ENCODE measurements at places on chromosomes 7 and 10.

DNA sequence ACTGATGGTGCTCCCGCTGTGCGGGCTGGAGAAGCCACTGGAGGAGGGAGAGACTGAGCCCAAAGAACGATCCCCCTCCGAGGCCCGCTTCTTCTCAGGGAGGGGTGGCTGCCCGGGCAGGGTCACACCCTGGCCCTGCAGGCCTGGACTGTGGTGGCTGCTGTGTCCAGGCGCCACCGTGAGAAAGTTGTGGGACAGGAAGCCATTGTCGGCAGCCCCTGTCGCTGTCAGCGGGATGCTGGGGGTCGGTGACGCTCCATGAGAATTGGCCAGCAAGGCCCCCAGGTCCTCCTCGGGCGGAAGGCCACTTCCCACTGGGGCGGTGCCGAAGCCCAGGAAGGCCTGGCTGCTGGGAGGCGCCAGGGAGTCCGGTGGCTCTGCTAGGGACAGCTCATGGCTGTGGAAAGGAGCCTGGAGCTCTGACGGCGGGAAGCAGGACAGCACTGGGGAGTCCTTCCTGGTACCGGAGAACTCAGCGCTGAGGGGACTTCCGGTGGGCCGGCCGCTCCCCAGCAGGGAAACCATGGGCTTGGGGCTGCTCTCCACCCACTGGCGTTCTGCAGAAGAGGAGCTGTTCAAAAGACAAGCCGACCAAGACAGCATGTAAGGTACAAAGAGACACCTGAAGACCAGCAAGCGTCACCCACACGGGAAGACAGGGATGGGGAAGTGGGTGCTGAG is 278.8 kb downstream of the TNS3 start:
- H3K27ac ChIP-seq, result no peak overlapping the region
- no peaks in the 10 kb centered on the region for H3K27me3 ChIP-seq
- no peak for DNase-seq
- H3K4me3 ChIP-seq, result no peak overlapping the region
- no peaks in the 10 kb centered on the region for H3K4me1 ChIP-seq

- no peak overlapping the region for H3K27ac ChIP-seq
- no peaks in the 10 kb centered on the region for H3K4me1 ChIP-seq
- no peak for DNase-seq
- no peak overlapping the region for H3K4me3 ChIP-seq
- H3K36me3 ChIP-seq, result no peaks in the 10 kb centered on the region
Measured at GRCh38 chr10:106395041-106395749, 769.3 kb downstream of the SORCS1 start.

DNA sequence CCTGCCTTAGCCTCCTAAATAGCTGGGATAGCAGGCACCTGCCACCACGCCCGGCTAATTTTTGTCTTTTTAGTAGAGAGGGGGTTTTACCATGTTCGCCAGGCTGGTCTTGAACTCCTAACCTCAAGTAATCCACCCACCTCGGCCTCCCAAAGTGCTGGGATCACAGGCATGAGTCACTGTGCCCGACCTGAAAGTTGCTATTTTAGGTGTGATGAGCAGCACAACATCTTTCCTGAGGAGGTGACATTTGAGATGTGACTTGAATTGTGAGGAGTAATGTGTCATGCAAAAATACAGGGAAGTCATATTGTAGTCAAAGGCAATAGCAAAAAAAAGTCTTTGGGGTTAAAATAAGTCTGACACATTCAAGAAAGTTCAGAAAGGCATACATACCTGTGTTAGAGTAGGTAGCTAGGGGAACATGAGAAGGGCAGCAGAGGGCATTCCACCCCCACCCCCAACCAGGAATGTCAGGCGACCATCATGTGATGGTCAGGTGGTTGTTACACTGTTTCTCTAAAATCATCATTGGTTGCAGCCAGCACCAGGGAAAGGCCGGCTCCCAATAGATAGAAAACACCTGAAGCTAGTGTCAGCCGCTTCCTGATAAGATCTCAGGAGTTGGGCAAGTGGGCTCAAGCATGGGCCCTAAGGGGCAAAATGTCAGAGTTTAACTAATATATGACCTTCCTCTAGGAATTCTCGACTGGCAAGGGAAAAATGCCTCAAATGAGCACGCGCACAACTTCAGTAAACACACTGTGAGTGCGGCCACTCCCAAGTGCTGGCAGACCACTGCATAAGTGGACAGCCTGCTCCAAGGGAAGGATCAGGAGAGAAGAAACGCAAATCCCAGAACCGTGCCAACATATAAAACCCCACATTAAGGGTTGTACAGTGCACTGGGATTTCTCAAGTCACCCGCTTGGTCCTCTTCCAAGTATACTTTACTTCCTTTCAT is at the start of gene TACC2:
Gene TACC2, plus strand, starts transcription at position 803 of the 964 bp plus-strand sequence. CDS start 32,819 bp downstream, outside the sequence.
- no peak within 1 kb of the TSS for H3K4me3 ChIP-seq
- H3K36me3 ChIP-seq, result no peaks in the 10 kb centered on the region
- H3K4me1 ChIP-seq, result 0 out of 2 replicates have a peak, but pooled peaks cover 2% of the 10 kb centered on the region
- DNase-seq, result no peak
- no peaks in the 10 kb centered on the region for H3K27me3 ChIP-seq
- no peak within 1 kb of the TSS for H3K27ac ChIP-seq

GRCh38 chr10:29740981-29741545 is 106.3 kb upstream of the SVIL start:
- H3K36me3 ChIP-seq, result no peaks in the 10 kb centered on the region
- H3K4me1 ChIP-seq, result peaks cover 5% of the 10 kb centered on the region
- DNase-seq, result no peak
- no peaks in the 10 kb centered on the region for H3K27me3 ChIP-seq

DNA sequence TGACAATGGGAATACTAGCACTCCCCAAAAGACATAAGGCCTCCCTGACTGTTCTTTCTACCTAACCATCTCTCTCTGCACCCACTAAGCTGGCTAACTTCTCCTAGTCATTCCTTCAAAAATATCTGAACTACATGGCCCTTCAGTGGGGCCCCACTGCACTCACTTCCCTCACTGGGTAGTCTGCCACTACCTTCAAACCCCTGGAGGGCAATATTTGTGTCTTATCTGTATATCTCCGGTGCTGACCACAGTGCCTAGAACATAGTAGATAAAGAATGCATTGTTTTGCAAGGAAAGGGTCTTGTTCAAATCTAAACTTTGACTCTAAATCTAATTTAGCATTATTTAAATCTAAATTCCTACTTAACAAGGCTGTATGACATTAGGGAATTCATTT is 44.3 kb downstream of the CACUL1 start:
- H3K27ac ChIP-seq, result no peak overlapping the region
- peaks cover 27% of the 10 kb centered on the region for H3K36me3 ChIP-seq
- no peak for DNase-seq
- no peaks in the 10 kb centered on the region for H3K4me1 ChIP-seq
- no peak overlapping the region for H3K4me3 ChIP-seq

GRCh38 chr7:123580406-123581161 is 21.0 kb upstream of the ASB15 start:
- H3K4me3 ChIP-seq, result no peak overlapping the region
- no peaks in the 10 kb centered on the region for H3K4me1 ChIP-seq
- no peak overlapping the region for H3K27ac ChIP-seq
- H3K36me3 ChIP-seq, result no peaks in the 10 kb centered on the region
- DNase-seq, result peak; percentile 39
- H3K27me3 ChIP-seq, result no peaks in the 10 kb centered on the region

DNA sequence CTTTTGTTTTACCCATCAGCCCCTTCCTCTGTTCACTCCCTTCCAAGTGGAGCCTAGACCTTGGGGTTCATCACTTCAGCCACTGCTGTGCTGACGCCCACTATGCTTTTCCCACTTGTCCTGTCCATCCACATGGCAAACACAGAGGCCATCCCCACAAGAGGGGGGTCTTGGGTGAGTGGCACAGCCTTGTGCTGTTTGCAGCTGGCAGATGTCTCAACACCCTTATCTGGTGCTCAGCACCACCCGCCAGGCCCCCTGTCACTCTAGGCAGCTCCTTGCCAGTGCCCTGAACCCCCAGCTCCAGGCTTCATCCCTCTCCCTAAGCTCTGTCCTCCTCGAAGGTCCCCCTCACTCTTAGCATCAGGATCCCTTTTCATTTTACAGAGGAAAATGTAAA is 13.1 kb downstream of the BLVRA start:
- no peaks in the 10 kb centered on the region for H3K4me1 ChIP-seq
- no peak overlapping the region for H3K4me3 ChIP-seq
- DNase-seq, result no peak
- no peak overlapping the region for H3K27ac ChIP-seq
- no peaks in the 10 kb centered on the region for H3K27me3 ChIP-seq

- no peak overlapping the region for H3K4me3 ChIP-seq
- no peaks in the 10 kb centered on the region for H3K27me3 ChIP-seq
- no peaks in the 10 kb centered on the region for H3K4me1 ChIP-seq
- no peak overlapping the region for H3K27ac ChIP-seq
- no peak for DNase-seq
Measured at GRCh38 chr7:134004829-134005505, 122.2 kb upstream of the LRGUK start.

- no peak overlapping the region for H3K27ac ChIP-seq
- no peaks in the 10 kb centered on the region for H3K4me1 ChIP-seq
- H3K27me3 ChIP-seq, result no peaks in the 10 kb centered on the region
Measured at GRCh38 chr7:85392789-85393188, 205.9 kb upstream of the SEMA3D start.

DNA sequence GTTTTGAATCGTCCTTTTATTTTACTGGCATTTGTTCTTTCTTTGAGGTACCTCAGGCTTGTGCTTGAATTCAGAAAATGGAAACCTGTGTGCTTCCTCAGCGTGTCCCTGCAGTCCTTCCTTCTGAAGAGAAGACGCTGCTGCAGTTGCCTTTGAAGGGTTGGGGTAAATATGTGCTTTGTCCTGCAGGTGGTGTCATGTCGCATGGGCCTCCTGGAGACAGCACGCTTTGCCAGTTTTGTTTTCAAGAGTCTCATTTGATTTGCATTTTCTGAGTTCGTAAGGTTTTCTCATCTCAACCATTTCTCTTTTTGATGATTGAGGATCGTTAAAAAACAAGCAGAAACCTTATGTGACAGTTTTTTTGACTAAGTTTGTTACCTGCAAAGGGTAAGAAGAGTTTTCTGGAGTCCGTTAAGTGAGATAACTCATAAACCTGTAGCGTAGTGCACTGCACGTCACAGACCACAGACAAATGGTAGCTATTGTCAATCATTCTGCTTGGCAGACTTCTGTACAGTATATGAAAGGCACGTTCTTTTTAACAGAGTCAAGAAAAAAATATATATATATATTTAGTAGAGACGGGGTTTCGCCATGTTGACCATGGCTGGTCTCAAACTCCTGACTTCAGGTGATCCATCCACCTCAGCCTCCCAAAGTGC is 57.0 kb downstream of the CDC123 start:
- no peaks in the 10 kb centered on the region for H3K4me1 ChIP-seq
- no peaks in the 10 kb centered on the region for H3K27me3 ChIP-seq
- no peak overlapping the region for H3K4me3 ChIP-seq
- peaks cover 25% of the 10 kb centered on the region for H3K36me3 ChIP-seq
- H3K27ac ChIP-seq, result no peak overlapping the region

- H3K4me3 ChIP-seq, result no peak overlapping the region
- no peaks in the 10 kb centered on the region for H3K27me3 ChIP-seq
- H3K27ac ChIP-seq, result no peak overlapping the region
- DNase-seq, result no peak
- H3K36me3 ChIP-seq, result no peaks in the 10 kb centered on the region
Measured at GRCh38 chr10:21993360-21994001, 10.0 kb downstream of the DNAJC1 start.

- no peaks in the 10 kb centered on the region for H3K4me1 ChIP-seq
- no peaks in the 10 kb centered on the region for H3K27me3 ChIP-seq
- no peak for DNase-seq
- peaks cover 39% of the 10 kb centered on the region for H3K36me3 ChIP-seq
- H3K27ac ChIP-seq, result no peak overlapping the region
Measured at GRCh38 chr7:151137791-151138152, 29.7 kb downstream of the GBX1 start.

DNA sequence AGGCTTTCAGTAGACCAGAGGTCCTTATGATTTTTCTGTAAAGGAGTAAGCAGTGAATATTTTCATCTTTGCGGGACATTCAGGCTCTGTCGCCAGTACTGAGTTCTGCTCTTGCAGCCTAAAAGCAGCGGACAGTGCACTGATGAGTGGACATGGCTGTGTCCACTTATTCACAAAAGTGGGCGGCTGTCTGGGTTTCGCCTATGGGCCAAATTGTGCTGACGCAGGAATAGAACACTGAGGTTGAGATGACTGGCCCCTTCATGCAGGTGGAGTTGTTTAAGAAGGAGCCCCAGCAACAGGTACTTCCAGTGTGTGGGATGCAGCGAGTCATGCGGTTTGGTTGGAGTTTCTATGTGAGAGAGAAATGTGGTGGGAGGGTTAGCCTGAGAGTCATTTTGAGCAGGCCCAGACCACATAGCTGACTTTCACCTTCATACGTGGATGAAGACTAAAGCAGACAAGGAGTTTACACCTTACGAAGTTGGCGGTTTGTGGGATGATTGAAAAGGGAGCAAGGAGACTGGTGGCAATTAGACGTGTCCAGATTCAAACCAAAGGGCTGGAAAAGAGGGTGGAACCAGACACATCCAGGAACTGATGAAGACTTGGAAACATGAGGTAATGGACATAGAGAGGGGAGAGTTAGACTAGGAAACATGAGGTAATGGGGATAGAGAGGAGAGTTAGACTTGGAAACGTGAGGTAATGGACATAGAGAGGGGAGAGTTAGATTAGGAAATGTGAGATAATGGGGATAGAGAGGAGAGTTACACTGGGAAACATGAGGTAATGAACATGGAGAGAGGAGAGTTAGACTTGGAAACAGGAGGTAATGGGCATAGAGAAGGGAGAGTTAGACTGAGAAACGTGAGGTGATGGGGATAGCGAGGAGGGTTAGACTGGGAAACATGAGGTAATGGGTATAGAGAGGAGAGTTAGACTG is 38.2 kb downstream of the WDR37 start:
- no peaks in the 10 kb centered on the region for H3K27me3 ChIP-seq
- H3K4me1 ChIP-seq, result no peaks in the 10 kb centered on the region
- DNase-seq, result no peak
- no peak overlapping the region for H3K27ac ChIP-seq
- peaks cover 82% of the 10 kb centered on the region for H3K36me3 ChIP-seq

DNA sequence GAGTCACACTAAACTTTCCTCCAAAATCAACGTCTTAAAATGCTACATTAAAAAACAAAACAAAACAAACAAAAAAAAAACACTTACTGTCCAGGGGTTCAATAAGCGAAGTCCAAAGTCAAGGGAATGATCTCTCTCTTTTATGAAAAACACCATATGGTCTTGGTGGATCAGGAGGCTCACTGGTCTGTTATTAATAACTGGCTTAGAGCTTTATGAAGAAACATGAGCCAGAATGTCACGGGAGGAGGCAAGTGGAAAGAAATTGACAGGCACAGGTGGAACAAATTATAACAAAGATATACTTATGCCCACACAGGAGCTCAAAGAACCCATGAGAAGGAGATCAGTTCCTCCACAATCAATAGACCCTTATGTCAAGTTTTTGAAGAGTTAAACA is at the start of gene MRLN:
Gene MRLN, minus strand, starts transcription at position 189 of the 400 bp plus-strand sequence.
- H3K4me1 ChIP-seq, result no peaks in the 10 kb centered on the region
- H3K36me3 ChIP-seq, result no peaks in the 10 kb centered on the region
- H3K27ac ChIP-seq, result no peak within 1 kb of the TSS
- no peaks in the 10 kb centered on the region for H3K27me3 ChIP-seq
- no peak for DNase-seq
- no peak within 1 kb of the TSS for H3K4me3 ChIP-seq

DNA sequence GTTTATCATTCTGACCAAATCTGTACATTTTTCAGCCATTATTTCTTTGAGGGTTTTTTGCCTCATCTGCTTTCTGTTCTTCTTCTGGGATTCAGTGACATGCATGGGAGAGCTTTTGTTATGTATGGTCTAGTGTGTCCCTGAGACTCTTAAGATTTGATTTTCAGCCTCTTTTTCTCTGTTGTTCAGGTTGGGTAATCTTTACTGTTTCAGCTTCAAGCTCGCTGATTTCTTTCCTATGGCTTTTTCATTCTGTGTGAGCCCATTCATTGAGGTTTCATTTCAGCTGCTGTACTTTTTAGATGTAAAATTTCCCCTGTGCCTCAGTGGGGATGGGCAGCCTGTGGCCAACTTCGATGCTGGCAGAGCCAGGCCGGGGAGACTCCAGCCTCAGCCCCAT is 38.1 kb downstream of the FOXK1 start:
- peaks cover 49% of the 10 kb centered on the region for H3K36me3 ChIP-seq
- no peak overlapping the region for H3K4me3 ChIP-seq
- no peaks in the 10 kb centered on the region for H3K27me3 ChIP-seq
- H3K27ac ChIP-seq, result no peak overlapping the region

All from DND-41 (cell line).